Stimulated activated CD4-positive, alpha-beta T cell treated with anti-CD3 and anti-CD28 coated beads, Interleukin-1b, Interleukin-23, amount 100 ng/mL, for 24 hours (primary cell): ENCODE measurements at places on chromosomes 16 and 17.

GRCh38 chr17:57329380-57330214, 73.3 kb downstream of the MSI2 start:
- DNase-seq, result no peak

DNA sequence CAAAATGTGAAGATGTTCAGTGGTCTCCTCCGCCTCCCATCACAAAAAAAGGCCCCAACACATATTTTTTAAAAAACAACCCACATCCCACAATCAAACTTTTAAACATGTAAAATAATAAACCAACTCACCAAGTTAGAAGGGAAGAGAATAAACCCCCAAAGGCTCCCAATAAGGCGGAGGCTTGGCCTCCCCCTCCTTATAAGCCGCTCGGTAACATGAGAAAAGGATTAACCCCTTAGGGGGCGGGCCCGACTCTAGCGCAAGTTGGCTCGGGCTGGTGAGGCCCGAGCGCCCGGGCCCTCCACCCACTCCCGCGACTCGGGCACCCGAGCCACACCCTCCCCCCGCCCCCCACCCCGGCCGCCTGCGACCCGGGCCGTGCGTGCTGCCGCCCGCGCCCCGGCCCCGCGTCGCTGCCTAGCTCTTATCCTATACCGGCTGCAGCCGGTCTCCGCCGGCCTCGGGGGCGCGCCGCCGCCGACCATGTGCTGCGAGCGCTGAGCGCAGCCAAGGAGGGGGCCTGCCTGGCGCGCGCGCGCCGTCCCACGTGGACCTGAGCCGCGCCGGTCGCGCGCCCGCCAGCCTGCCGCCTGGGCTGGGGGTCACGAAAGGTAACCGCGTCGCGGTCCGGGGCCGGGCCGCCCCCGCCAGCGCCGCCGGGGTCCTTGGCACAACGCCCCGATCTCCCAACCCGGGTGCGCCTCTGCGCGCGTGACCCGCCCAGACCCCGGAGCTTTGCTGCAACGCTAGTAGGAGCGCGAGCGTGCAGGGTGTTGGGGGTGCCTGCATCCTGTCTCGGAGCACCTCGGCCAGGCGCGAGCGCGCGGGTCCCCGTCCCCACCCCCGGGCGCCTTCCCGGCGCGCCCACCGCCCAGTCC, at the start of the genes ARSG and SLC16A6:
ARSG (plus strand) TSS at position 541 of the 881 bp plus-strand sequence. CDS start 15,999 bp downstream, outside the sequence.
SLC16A6 (minus strand) TSS at position 173 of the 881 bp plus-strand sequence. CDS start 12,807 bp downstream, outside the sequence.
- DNase-seq, result peak; percentile 76

GRCh38 chr17:38428643-38429371, 543 bp downstream of the ARHGAP23 start:
- DNase-seq, result no peak

- DNase-seq, result no peak
Measured at GRCh38 chr17:79887451-79887991, 48.3 kb upstream of the CBX4 start.

DNA sequence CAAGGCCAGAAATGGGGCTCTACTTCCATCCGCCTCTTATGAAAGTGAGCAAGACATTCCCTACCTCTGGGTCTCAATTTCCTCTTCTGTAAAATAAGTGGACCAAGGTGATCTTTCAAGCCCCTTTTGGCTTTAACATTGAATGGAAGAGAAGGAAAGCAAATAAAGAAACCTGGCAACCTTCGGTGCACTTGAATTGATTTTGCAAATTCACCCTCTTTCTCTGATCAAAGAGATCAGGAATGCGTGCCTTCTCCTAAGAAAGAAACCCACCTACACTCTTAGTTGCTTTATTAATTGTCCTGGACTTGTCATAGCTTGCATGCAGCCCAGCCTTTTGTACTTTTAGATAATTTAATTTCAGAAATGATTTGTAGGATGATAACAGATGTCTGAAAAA, 3.0 kb downstream of the MSI2 start:
- no peak for DNase-seq

- no peak for DNase-seq
Measured at GRCh38 chr17:18380471-18381157, 3.0 kb downstream of the EVPLL start.

DNA sequence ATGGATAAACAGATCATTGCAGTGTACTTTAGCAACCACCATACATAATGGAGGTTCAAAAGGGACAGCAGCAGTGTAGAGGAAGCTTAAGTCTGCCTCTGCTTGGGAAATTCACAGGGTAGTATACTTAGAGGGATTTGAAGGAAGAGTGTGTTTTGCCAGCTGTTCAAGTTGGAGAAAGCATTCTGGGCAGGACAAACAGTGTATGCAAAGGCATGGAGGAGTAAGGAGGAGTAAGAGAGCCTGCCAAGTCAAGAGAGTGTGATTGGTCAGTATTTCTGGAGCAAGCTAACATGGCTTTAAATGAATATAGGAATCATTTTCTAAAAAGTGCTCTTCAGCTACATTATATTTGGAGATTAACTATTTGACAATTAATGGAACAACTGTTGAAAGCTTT, 22.9 kb upstream of the PHAF1 start:
- no peak for DNase-seq

- no peak for DNase-seq
Measured at GRCh38 chr16:87165151-87165550, 152.0 kb downstream of the C16orf95 start.

DNA sequence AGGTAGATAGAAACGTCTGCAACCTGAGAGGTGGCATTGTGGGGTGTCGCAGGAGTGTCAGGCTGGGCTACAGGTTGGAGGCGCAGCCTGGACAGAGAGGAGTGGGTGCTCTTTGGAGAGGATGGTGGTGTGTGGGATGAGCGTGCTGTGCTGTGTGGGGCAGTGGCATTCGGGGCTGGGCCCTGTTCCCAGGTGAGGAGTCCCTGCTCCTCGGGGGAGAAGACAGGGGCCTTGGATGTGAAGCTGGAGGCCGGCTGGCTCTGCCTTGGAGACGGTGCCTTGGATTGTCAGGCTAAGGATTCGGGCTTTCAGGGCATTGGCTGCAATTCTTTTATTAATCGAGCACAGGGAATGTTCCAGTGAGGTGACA, 69.3 kb downstream of the BANP start:
- no peak for DNase-seq

DNA sequence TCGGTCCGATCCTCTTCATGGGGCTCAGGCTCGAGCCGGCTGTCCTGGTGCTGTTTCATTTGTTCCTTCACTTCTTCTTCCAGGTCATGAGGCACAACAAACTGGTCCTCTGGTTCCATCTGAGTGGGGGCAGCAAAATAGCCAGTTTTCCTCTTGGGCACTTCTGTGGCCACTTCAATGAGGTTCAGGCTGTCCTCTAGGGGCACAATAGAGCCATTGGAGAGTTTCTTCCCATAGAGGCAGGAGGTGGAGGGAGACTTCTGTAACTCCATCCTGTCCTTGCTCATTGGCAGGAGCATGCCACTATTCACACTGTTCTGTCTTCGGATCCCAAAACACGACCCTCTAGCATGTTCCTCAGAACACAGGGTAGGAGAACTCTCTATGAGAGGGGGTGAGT, 22.9 kb downstream of the MARVELD3 start:
- no peak for DNase-seq

DNA sequence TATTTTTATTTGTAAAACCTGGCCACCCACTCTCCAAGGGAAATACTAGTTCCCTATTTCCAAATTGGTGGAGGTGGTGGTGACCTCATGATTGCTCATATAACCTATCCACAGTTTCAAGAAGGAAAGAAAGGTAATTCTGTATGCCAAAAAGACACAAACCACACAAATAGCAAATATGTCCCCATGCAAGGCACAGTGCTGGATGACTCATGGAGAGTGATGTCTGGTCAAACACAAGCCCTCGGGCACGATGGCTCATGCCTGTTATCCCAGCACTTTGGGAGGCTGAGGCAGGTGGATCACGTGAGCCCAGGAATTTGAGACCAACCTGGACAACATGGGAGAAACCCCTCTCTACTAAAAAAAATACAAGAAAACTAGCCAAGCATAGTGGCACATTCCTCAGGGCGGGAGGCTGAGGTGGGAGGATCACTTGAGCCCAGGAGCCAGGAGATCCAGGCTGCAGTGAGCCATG, 64.2 kb downstream of the GNA13 start:
- DNase-seq, result no peak

- DNase-seq, result no peak
Measured at GRCh38 chr16:4217204-4218131, 24.4 kb downstream of the SRL start.

DNA sequence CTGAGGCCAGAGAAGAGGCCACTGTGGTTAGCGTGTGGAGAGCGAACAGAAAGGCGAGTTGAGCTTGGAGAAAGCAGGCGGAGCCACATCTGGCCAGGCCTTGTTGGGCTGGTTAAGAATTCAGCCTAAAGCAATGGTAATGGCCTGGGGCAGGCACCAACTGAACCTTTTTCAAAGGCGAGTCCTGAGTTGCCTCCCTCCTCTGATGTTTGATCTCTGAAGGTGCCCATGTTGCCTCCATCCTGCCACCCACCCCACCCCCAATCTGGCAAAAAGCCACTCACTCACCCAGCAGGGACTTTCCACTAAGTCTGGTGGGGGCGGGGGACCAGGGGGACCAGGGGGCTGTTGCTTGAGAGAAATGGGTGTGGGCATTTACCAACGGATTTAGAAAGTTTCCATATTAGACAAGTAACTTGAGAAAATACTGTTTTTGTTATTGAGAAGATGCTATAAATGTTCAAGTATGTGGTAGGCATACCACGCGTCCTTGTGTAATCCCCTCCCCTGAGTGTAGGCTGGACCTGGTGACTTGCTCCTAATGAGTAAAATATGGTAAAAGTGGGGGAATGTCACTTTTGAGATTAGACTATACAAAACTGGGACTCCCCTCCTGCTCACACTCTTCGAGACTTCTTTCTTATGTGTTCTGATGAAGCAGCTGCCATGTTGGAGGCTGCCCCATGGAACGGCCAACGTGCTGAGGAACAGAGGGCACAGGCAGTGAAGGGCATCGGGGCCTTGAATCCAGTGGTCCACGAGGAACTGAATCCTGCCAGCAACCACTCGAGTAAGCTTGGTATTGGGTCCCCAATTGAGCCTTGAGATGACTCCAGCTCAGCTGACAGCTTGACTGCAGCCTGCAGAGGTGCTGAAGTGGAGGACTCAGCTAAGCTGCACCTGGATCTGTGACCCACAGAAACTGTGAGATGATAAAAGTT, 29.9 kb upstream of the TNS4 start:
- peak; percentile 87 for DNase-seq

- no peak for DNase-seq
Measured at GRCh38 chr16:4180511-4180910, 61.4 kb downstream of the SRL start.

DNA sequence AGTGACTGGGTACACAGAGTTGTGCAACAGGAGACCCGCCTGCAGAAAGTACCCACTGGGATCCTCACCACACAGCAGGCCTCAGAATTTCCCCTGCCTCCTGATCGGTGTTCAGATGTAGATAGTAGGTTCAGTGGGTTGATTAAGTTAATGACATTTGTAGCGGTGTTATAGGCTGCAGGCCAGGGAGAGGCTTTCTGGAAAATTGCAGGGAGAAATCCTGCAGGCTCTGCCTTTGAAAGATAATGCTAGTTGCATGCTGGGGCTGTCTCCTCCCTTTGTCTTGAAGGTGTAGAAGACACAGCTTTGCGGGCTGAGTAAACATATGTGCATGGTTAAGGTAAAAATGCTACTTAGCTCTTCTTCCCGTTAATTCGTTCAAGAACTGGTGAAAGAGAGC, 406.3 kb upstream of the RBFOX1 start:
- DNase-seq, result no peak

DNA sequence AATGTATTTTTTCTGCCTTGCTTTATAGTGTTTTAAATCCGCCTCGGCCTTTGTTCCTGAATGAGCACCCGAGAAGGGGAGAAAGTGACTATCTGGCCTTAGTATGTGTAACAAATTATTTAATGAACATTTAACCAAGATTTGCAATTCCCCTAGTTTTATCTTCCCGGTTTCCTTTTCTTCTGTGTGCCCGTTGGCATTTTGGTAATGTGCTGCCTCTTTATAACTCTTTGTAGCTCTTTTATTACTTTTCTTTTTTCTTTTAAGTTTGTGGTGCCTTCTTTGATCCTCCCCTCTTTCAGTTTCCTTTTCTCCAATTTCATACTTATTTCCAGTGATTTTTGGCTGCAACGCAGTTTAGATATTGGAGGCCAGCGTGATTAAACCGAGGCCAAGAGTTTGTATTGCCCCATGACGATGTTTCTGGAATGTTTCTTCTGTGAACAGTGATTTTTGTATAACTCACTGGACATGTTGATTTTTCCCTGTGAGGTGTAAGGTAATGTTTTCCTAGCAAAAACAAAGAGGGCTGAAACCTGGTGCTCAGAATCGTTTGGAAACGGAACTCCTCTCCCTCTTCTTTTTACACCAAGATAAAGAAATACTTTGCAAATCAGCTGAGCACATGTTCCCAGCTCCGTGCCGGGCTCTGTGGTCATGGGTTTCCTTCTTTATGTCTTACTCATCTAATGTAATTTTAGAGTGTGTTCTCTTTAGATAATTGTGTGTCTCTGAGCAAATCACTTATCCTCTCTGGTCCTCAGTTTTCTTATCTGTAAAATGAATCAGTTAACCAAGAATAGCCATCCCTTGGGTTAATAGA, 344.3 kb downstream of the WWOX start:
- no peak for DNase-seq

- DNase-seq, result no peak
Measured at GRCh38 chr17:15122857-15123256, 142.3 kb downstream of the PMP22 start.

GRCh38 chr16:11768849-11769248, 26.2 kb upstream of the TXNDC11 start:
- no peak for DNase-seq

- DNase-seq, result no peak
Measured at GRCh38 chr16:280552-280951, at the start of gene ARHGDIG. Gene ARHGDIG, plus strand, starts transcription at chr16:280591. Its CDS starts 90 bp downstream, at chr16:280681.

GRCh38 chr16:3575491-3575890, 1.7 kb downstream of the NLRC3 start:
- DNase-seq, result no peak
